ENCODE measurements at places on chromosomes 2 and 18.

GRCh38 chr2:172281648-172282570, 145.5 kb upstream of the ITGA6 start:
- no peak for DNase-seq

DNA sequence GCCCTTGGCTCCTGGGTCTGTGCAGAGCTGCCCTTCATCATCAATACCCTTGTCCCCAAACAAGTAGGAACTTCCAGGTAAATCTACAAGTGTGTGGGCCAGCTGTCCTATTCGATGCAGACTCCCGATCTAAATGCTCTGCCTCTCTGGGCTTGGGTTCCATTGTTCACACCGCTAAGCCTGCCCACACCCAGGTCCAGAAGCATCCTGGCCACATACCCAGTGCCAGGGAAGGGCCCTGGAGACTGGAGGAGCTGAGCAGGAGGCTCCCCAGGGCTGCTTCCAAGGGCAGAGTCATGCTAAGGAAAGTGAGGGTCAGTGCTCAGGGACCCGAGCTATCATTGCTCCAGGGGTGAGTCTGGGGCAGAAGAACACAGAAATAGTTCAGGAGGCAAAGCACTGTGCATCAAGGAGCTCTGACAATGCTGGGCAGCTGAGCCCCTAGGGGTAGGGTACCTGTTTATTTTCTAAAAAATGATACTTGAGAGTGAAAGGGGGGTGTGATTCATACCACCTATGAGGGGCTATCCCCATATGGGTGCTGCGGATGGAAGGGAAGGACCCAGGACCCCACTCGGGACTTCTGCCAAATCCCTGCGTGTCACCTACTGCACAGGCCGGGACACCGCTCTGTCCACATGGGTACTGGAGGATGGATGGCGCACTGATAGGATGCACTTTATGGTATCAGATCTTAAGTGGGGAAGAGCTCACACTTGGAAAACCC, 25.8 kb upstream of the TWIST2 start:
- no peak for DNase-seq

GRCh38 chr18:24987303-24988252, 364.4 kb downstream of the ZNF521 start:
- no peak for DNase-seq

DNA sequence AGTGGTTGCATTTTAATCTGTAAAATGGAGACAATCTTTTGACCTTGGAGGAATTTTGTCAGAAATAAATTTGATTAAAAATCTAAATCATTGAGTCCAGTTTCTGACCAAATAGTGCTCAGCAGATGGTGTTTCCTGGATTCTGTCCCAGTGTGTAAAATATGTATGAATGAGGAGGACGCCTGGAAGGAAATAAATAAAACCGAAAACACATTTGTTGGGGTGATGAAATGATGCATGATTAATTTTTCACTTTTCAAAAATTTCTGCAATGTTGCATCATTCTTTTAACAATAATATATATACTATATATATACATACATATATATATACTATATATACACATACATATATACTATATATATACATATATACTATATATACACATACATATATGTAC, 261.1 kb upstream of the TRIB2 start:
- no peak for DNase-seq

DNA sequence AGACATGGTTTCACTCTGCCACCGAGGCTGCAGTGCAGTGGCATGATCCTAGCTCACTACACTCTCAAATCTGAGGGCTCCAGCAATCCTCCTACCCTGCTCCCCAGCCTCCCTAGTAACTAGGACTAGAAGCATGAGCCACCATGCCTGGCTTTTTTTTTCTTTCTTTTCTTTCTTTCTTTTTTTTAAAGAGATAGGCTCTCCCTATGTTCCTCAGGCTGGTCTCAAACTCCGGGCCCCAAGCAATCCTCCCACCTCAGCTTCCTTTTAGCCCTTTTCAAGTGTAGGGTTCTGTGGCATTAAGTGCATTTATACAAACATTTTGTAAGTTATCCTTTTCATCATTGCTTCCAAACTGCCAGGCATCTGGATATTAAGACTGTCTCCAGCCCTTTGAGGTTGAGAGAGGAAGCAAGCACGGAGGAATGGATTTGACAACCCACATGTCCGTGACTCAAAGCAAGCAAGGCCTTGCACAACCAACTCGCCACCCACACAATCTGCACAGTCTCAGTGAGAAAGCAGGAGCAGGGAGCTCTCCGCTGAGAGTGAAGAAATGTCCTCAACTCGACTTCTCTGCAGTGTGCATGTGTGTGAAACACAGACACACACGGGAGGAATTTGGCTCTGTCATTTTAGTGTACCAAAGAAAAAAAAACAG, 65.6 kb downstream of the ATP8B1 start:
- DNase-seq, result no peak

DNA sequence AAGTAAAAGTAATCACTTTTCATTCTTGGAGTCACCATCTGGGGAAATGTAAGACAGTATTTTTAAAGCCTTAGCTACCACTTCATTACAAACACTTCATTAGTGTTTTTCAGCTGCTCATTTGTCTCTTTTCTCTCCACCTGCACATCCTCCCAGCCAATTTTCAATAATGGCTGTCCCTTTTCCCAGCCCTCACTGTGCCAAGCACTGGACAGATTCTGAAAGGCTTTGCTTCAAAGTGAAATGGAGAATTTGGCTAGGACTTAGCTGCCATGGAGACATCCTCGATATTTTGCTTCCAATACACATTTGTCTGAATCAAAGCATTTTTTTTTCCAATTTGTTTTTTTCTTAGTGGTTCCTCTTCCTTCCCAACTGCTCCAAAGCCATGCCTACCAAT, 272.4 kb upstream of the NRXN1 start:
- DNase-seq, result no peak

DNA sequence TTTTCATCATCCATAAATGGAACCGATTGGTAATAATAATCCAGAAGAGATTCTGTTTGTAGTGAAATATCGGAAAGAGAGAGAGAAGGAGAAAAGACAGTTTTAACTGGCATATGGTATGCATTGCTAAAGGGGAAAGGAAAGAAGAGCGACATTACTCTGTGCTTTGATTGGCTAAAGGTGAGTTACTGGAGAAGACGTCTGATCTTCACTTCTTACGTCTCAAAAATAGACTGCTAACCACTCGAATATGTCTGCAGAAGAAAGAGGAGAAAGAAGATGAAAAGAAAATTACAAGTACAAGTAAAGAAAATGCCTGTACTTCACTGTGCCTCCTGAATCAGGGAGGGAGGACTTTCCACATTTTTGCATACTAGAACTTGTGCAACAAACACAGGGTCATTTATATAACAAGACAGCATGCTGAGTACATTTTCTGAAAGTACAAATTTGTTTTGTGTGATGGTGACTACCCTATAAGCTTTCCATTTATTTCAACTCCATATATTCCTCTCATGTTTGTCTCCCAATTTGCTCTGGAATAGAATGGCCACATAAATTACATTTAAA, 787.2 kb downstream of the RNF144A start:
- no peak for DNase-seq

GRCh38 chr2:32271063-32271462, 6.4 kb upstream of the NLRC4 start:
- DNase-seq, result no peak

- DNase-seq, result no peak
Measured at GRCh38 chr2:170252414-170252813, 74.5 kb downstream of the MYO3B start.

Data from activated CD8-positive, alpha-beta memory T cell treated with anti-CD3 and anti-CD28 coated beads for 1 hour (primary cell).